ENCODE measurements at places on chromosomes 6 and 20.

GRCh38 chr20:8375898-8376297 lies 243.8 kb downstream of the PLCB1 start:
- no peak for DNase-seq

GRCh38 chr6:110532431-110532830 lies 56.0 kb upstream of the SLC22A16 start:
- no peak for DNase-seq

- DNase-seq: no peak
These were observed 31.7 kb upstream of the SPAG4 start for GRCh38 chr20:35583636-35584560.

DNA sequence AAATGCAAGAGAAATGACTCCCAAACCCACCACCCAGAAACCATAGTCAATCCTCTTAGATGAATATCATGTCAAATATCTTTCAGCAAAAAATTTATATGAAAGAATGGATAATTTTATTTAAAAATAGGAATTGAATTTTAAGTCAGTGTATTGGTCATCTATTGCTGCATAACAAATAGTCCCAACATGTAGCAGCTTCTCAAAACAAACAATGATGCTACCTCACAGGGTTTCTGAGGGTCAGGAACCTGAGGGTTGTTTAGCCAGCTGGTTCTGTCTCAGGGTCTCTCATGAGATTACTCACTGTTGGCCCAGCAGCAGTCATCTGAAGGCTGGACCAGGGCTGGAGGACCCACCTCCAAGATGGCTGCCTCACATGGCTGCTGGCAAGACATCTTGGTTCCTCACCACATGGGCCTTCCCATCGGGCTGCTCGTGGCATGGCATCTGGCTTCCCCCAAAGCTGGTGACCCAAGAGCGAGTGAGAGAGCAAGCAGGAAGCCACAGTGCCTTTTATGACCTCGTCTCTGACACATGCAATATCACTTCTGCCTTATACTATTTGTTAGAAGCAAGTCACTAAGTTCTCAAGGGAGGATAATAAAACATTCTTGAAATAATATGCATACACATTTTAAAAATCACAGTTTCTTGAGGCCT lies 36.3 kb downstream of the BANF2 start:
- no peak for DNase-seq

- DNase-seq: no peak
These were observed 87.6 kb downstream of the SMOC2 start for GRCh38 chr6:168528474-168529095.

DNA sequence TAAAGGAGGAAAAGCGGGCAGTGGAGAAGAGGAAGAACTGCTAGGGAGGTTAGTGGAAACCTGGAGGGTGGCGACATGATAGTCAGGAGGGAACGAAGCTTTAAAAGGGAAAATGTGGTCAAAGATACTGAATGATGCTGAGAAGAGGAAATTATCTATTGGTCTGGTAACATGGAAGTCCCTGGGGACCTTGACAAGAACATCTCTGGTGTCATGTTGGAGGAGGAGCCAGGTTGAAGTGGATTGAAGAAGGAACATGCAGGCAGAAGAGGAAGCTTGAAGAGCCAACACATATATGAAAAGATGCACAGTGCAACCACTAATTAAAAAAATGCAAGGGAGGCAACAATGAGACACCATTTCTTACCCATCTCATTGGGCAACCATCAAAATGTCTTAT lies 251.9 kb upstream of the RNF24 start:
- DNase-seq: no peak

- no peak for DNase-seq
These were observed 133.2 kb downstream of the TBC1D32 start for GRCh38 chr6:121201105-121201504.

DNA sequence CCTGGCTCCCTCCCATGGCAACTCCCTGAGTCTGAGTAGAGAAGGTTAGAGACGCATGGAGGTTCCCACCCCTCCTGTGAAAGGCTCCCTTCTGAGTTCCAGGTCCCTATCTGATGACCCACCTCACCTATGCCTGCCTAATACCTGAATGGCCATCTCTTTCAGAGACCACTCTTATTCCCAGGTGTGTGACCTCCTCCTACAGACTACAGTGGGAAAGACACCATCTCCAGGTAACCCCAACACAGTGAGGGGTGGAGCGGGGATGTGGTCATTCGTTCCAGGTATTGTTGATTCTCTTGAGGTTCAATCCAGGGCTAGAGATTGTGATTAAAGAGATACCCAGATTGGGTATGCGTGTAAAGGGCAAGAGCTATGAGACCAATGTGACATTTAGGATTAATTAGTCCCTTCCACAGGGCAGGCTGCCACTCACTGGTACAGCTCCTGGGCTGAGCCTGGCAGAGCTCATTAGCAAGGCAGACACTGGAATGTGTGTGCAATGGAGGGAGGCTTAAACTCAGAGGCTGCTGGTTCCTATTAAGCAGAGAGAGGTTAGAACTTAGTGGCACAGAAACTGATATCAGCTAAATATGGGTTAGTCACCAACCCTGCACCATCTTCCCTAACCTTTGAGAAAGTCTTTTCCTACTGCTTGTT lies 46.5 kb upstream of the IER3 start:
- DNase-seq: no peak

DNA sequence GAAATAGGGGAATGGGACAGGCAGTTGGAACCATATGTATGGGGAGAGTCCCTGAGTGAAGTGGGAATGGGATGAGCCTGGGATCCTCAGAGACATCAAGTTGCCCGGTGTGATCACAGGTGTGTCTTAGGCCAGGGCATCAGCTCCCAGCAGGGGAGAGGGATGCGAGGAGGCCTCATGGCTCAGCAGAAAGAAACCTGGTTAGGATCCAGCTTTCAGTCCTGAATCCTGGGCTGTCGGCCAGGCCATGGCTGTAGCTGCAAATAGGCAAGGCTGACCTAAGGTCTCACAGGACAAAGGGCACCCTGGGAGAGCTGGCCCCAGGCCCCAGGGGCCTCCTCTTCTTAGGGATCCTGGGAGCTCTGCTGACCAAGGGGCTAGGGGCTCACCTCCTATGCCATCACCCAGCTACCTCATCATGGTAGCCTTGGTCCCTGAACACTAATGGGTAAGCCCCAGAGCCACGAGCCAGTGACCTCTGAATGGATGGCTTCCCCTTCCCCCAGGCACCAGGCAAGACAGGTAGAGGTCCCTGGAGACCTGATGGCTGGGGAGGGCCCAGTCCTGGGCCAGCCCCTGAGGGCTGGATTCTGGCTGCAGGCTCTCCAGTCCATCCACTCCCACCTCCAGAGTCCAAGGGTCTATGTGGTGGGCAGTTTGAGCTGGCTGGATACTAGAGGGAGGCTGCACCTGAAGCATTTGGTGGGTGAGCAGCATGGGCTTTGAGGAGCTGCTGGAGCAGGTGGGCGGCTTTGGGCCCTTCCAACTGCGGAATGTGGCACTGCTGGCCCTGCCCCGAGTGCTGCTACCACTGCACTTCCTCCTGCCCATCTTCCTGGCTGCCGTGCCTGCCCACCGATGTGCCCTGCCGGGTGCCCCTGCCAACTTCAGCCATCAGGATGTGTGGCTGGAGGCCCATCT lies at the start of gene SLC22A7:
Gene SLC22A7 (plus strand): TSS at position 617 of the 921 bp plus-strand sequence. CDS start 99 bp downstream, at position 716.
- DNase-seq: no peak

GRCh38 chr6:159759645-159760044 lies 2.2 kb upstream of the ACAT2 start:
- no peak for DNase-seq

DNA sequence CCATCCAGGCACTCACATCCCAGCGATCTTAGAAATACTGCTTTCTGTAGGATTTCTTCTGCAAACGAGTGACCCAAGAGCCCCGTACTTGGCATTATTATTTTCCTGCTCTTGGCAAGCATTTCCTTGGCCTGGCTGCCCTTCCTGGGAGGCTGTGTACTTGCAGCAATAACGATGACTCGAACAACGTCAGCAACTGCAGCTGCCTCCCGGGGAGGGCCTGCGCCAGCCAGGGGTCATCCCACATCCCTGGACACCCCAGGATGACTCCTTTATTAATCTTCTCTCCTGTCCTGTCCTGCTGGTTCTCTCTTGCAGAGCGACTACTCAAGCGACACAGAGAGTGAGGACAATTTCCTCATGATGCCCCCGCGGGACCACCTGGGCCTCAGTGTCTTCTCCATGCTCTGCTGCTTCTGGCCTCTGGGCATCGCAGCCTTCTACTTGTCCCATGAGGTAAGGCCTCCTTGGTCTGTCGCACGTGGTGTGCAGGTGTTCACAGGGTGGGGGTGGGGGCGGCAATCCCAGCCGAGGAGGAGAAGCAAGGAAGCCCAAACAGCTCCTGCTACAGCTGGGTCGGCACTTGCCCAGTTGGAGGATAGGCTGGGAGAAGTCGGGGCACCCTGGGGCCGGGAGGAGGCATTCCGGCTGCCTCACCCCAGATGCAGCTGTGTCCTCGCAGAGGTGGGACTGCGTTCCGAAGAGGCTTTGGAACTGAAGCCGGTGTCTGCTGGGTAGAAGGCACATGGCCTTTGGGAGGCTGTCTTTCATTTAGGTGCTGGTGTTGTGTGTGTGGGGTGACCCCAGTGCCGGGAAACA lies 115.3 kb downstream of the SYNDIG1 start:
- DNase-seq: no peak

GRCh38 chr20:62019881-62020492 lies 45.7 kb downstream of the TAF4 start:
- no peak for DNase-seq

DNA sequence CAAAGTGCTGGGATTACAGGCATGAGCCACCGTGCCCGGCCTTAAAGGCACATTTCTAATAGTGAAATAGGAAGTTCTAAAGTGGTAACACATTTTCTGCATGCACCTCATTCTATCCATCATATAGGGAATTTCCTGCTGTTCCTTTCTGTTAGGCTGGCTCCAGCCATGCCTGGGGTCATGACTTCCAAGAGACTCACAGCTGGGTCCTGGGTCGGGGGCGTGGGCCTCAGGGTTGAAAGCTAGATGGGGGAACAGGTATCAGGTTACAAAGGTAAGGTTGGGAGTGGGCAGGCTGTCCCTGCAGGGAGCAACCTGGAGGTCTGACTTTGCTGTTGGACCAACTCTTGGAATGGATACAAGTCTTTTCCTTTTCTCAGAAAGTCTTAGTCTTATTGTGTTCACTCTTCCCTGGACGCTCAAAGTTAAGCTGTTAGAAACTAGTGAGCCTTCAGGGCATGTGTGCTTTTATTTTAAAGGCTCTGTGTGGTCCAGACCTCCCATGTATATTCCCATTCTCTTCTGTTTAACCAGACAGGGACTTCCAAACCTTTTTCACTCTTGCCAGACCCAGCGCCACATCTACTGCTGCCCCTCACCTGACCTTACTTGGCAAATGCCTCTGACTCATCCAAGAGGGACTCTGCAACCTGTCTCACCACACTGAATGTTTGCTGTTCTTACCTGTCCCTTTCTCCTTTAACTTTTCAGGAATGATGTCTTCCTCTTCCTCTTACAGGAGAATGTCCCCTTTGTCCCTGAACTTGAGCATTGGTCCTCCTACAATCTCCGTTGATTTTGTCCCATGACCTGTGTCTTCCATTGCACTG lies 64.4 kb downstream of the TMEM170B start:
- DNase-seq: no peak

DNA sequence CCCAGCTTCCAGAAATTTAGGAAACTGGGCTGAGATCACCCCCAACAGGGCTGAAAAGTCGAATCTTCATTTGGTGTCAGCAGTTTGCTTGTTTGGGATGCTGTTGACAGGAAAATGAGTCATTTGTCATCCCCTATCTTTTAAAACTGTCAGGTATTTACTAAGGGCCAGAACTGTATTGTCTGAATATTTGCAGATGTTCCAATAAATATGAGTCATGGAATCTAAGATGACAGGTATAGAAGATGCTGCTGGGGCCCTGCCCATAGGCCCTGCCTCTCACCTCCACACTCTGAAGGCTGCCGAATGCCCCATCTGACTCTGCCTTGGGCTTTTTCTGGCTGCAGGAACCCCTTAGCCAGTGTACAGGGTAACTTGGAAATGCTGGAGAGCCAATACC lies 3.9 kb downstream of the ETV7 start:
- DNase-seq: no peak

GRCh38 chr20:35947489-35947888 lies 6.8 kb downstream of the SCAND1 start:
- peak; percentile 73 for DNase-seq

- no peak for DNase-seq
These were observed 64.6 kb downstream of the MYO6 start for GRCh38 chr6:75813476-75814250.

DNA sequence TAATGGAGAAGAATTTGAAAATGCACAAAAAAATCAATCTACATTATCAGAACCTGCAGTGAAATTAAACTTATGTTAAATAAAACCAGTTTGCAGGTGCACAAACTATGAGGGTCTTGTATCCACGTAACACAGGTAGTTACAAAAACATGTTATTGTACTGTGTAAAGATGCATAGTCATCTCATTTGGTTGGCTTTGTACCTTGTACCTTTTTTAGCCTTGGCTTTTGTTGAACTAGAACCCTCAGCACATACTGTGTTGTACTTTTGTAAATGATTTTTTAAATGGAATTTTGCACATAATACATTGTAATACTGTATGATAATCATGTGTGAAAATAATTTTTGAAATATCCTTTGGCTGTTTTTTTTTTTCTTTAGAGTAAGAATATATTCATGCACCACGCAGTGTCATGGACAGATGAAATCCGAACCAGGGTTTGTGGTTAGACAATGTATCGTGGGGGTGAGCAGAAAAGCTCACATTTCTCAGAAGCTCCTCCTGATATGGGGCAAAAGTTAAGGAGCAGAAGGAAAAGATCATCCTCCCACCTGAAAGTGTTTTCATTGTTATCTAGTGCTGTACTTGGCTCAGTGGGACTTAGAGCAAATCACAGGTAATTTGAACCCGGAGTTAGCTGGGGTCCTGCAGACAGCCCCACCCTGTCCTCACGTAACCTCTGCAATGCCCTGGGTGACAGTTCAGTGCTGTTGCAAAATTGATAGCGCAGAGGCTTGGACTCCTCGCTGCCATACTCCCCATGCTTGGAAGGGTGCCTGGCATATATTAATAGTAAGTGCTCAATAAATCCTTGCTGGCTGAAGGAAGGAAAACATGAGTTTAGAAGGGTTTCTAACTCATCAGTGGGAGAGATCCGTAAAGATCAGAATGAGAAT lies 14.8 kb upstream of the NAA20 start:
- DNase-seq: no peak

DNA sequence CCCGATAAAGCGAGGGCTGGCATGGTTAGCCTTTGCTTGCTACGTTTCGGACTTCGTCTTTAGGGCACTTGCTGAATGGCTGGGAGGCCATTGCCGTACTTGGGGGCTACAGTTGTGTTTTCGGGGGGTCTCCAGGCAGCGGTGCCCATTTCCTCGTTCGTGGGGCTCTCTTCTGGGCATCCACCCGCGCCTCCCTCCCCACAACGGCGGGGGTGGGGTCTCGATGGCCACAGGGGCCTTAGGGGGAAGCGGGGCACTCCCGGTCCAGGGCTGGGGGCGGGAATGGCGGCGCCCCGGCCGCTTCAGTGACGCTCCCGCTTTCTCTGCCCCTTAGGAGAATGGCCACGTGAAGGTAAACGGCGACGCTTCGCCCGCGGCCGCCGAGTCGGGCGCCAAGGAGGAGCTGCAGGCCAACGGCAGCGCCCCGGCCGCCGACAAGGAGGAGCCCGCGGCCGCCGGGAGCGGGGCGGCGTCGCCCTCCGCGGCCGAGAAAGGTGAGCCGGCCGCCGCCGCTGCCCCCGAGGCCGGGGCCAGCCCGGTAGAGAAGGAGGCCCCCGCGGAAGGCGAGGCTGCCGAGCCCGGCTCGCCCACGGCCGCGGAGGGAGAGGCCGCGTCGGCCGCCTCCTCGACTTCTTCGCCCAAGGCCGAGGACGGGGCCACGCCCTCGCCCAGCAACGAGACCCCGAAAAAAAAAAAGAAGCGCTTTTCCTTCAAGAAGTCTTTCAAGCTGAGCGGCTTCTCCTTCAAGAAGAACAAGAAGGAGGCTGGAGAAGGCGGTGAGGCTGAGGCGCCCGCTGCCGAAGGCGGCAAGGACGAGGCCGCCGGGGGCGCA lies 2.4 kb downstream of the MARCKS start:
- no peak for DNase-seq

- DNase-seq: no peak
These were observed 6.2 kb downstream of the GRIK2 start for GRCh38 chr6:101399616-101400162.
